ENCODE measurements at places on chromosomes 2 and 18. TPM values are rescaled to one million over a fixed set of nuclear protein-coding genes. Genes with fewer than 3 reads are reported as not detected.

DNA sequence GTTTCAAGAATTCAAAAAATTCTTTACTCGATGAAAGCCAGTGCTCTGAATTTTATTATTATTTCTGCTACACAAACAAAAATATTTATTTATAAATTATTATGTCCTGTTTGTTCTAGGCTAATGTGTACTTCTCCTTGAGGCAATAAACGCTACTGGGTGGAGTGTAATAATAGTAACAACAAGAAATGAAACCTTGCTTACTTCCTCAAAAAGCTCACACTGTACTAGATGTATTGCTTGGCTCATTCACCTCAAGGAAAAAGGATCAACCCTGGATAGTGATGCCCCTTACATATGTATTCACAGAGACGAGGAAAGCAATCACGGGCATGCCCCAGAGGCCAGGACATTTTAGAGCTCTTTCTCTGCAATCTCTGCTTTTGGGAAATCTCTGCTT is 685.6 kb upstream of the NXPH2 start:
- no peak overlapping the region for H3K27ac ChIP-seq
- peaks cover 4% of the 10 kb centered on the region for H3K4me1 ChIP-seq
- no peaks in the 10 kb centered on the region for H3K36me3 ChIP-seq

DNA sequence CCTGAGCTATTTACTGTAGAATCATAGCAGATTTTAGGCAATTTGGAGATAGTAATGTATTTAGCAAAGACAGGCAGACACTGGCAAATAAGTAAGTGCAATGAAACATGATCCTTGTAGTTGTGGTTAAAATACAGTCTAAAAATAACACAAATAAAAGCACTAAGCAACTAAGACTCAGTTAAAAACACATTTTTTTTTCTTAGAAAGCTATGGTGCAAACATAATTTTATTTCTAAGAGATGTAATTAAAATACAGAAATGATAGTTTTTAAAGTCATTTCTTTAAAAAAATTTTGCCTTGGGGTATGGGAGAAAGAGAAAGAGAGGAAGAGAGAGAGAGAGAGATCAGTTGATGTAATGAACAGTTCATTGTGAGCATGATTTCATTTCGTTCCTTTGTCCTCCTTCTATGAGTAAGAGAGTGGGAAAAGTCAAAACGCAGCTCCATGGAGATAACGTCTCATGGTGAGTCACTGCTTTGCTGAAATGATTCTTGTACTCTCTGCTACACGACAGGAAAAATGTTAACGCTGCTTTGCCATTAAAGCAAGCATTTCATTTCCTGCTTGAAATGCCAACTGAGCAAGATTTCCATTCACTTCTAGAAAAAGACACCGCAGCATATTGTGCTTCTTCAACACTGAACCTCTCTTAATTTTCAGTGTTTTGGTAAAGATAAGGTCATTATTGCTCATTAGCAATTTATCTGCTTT is 61.3 kb upstream of the PGAP1 start:
- no peaks in the 10 kb centered on the region for H3K36me3 ChIP-seq
- H3K27ac ChIP-seq, result peak overlapping the region; percentile 82
- peak overlapping the region; percentile 0 for H3K4me3 ChIP-seq
- no peak for DNase-seq

DNA sequence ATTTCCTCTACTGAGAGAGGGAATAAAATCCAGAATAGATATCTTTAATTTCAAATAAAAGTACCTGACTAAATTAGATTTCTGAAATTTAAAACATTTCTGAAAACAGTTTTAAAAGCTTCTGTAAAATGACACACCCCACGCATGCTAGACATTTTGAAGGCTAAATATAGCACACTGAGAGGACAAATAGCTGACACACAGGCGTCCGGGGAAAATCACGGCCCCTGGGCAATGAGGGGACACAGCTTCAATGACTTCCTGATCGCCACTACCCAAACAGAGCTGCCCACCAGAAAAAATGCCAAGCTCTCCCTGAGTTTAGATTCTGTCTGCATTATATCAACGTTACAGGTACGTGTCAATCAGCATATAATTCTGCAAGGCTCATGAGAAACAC is 10.9 kb downstream of the TBC1D8 start:
- peaks cover 7% of the 10 kb centered on the region for H3K4me1 ChIP-seq
- H3K27me3 ChIP-seq, result no peaks in the 10 kb centered on the region
- no peak overlapping the region for H3K27ac ChIP-seq
- no peak for DNase-seq

- H3K4me3 ChIP-seq, result peak overlapping the region; percentile 12
- peaks cover 8% of the 10 kb centered on the region for H3K27me3 ChIP-seq
- H3K4me1 ChIP-seq, result peaks cover 32% of the 10 kb centered on the region
- H3K36me3 ChIP-seq, result peaks cover 30% of the 10 kb centered on the region
- DNase-seq, result no peak
Measured at GRCh38 chr2:85329181-85329651, 1.4 kb upstream of the TGOLN2 start.

DNA sequence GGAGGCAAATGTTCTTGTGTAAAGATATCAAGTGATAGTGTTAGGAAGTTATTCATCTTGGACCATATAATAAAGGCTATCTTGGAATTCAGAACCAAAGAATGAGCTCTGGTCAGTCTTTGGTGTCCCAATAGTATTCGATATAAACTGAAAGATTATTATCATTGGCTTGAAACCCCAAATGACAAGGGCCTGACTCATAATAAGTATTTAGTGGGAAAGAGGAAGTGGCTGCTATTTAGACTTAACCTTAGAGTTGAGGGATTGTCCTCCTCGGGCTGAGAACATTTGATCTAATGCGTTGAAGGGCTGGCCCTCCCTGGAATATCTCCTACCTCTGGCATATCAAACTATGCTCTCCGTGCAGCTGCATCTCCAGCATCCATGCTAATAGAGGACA is 67.5 kb downstream of the CDH20 start:
- H3K4me1 ChIP-seq, result peaks cover 5% of the 10 kb centered on the region
- no peak for DNase-seq
- H3K27ac ChIP-seq, result no peak overlapping the region
- H3K4me3 ChIP-seq, result no peak overlapping the region
- H3K36me3 ChIP-seq, result no peaks in the 10 kb centered on the region

MYO7B gene
- total RNA-seq, result 0.90 TPM

GTF2A1L gene
- not detected for total RNA-seq
